ENCODE measurements at places on chromosomes 5 and 9. TPM values are rescaled to one million over a fixed set of nuclear protein-coding genes. Genes with fewer than 3 reads are reported as not detected.

GRCh38 chr9:134962973-134963364, 45.3 kb upstream of the FCN1 start:
- H3K27ac ChIP-seq: no peak overlapping the region
- no peak for DNase-seq
- H3K4me3 ChIP-seq: no peak overlapping the region
- no peaks in the 10 kb centered on the region for H3K36me3 ChIP-seq
- H3K4me1 ChIP-seq: peaks cover 3% of the 10 kb centered on the region

DNA sequence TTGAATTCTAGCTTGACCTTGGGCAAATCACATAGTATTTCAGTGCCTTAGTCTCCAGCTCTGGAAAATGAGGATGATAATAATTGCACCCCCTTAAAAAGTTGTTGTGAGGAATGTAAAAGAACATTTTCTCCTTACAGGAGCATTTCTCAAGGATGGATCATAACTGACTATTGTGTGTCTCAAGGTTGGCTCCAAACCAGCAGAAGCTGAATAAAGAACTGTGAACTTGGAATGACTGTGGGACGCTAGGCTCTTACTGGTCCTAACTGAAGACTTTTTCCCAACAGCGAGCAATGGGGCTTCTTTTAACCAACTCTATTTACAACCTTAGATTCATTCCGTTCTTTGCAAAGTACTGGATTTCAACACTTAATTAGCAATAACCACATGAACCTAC, 26.2 kb upstream of the GLRX start:
- peak; percentile 41 for DNase-seq
- no peak overlapping the region for H3K4me3 ChIP-seq
- no peak overlapping the region for H3K27ac ChIP-seq
- H3K4me1 ChIP-seq: no peaks in the 10 kb centered on the region
- H3K36me3 ChIP-seq: no peaks in the 10 kb centered on the region
- no peaks in the 10 kb centered on the region for H3K27me3 ChIP-seq

The FOXD4L6 gene
- not detected for total RNA-seq

DNA sequence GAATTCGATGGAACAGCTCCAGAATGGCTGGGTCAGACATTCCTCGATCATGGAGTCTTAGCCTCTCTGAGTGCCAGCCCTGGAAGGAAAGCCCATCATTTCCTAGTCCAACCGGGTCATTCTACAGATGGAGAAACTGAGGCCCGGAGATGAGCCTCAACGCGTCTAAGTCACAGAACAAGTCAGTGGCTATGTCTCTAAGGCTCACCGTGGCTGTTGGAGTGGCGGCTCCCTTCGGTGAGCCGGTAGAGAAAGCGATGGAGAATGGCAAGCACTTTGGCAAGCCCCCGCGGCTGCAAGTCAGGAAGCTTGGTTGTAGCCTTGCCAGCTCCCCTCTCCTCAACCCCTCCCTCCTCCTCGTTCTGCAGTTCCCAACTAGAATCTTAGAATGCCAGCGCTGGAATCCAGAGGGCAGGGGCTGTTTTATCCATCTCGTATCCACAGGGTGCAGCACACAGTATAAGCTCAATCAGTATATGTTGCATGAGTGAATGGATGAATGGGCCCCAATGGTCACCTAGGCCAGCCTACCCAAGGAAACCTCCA, 438 bp upstream of the ARSI start:
- H3K4me1 ChIP-seq: peaks cover 7% of the 10 kb centered on the region
- H3K27me3 ChIP-seq: peaks cover 12% of the 10 kb centered on the region
- H3K4me3 ChIP-seq: no peak overlapping the region
- H3K36me3 ChIP-seq: no peaks in the 10 kb centered on the region
- peak; percentile 62 for DNase-seq

- H3K36me3 ChIP-seq: no peaks in the 10 kb centered on the region
- H3K27me3 ChIP-seq: no peaks in the 10 kb centered on the region
These were observed 495.8 kb downstream of the CHSY3 start for GRCh38 chr5:130400091-130400490.

GRCh38 chr5:127969002-127969401, 114.6 kb upstream of the SLC12A2 start:
- no peaks in the 10 kb centered on the region for H3K27me3 ChIP-seq
- H3K27ac ChIP-seq: no peak overlapping the region
- no peaks in the 10 kb centered on the region for H3K36me3 ChIP-seq
- peaks cover 16% of the 10 kb centered on the region for H3K4me1 ChIP-seq
- DNase-seq: no peak

The SEPTIN8 gene
- total RNA-seq: 41.0 TPM

DNA sequence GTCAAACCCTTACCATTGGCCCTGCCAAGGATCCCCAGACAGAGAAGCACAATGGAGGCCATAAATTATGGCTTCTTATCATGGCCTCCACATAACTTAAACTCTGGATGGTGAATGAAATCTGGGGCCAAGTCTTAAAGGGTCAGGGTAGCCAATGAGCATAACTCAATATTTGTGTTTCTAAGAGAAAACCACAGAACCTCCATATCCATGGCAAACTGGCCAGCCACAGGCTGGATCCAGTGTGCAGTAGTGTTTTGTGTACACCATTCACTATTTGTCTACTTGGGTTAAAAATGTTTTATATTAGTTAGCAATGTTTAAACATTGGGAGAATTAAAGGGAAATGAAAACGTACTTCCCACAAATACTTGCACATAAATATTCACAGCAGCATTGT, 60.8 kb downstream of the CDO1 start:
- H3K4me1 ChIP-seq: no peaks in the 10 kb centered on the region
- H3K27ac ChIP-seq: no peak overlapping the region
- DNase-seq: no peak
- no peaks in the 10 kb centered on the region for H3K27me3 ChIP-seq
- no peak overlapping the region for H3K4me3 ChIP-seq

The MCCC2 gene
- total RNA-seq: 59.9 TPM

DNA sequence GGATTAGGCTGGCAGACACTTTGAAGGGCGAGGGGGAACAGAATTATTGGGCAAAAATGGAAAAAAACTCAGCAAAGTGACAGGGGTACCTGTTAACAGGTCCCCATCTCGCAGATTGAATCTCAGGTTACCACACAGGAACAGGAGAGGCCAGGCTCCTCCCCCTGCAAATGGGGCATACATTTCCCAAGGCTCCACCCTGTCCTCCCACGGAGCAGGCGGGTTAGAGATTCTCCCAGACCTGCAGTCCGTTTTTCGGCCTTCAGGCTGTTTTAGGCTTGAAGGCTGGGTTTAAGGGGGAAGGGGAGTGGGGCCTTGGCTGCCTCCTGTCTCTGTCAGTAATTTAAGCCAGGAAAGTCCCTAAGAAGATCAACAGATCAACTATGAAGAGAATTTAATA, 42.7 kb downstream of the LRRC70 start:
- no peaks in the 10 kb centered on the region for H3K27me3 ChIP-seq
- H3K36me3 ChIP-seq: no peaks in the 10 kb centered on the region
- peaks cover 8% of the 10 kb centered on the region for H3K4me1 ChIP-seq
- no peak overlapping the region for H3K4me3 ChIP-seq
- DNase-seq: no peak

- H3K27ac ChIP-seq: no peak overlapping the region
- no peaks in the 10 kb centered on the region for H3K27me3 ChIP-seq
- H3K4me3 ChIP-seq: no peak overlapping the region
- peak; percentile 47 for DNase-seq
- H3K36me3 ChIP-seq: no peaks in the 10 kb centered on the region
These were observed 9.3 kb upstream of the TNC start for GRCh38 chr9:115127191-115127817.

DNA sequence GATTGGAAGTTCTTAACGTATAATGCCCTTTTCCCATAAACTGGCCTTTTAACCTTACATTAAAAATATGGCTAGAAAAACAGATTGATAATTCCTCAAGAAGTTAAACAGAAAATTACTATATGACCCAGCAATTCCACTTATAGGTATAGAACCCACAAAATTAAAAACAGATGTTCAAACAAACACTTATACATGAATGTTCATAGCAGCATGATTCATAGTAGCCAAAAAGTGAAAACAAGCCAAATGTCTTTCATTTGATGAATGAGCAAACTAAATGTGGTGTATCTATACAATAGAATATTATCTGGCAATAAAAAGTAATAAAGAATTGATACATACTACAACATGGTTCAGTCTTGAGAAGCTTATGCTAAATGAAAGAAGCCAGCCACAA, 35.5 kb downstream of the POU5F2 start:
- H3K27ac ChIP-seq: no peak overlapping the region
- no peaks in the 10 kb centered on the region for H3K36me3 ChIP-seq
- H3K27me3 ChIP-seq: no peaks in the 10 kb centered on the region
- DNase-seq: no peak
- no peak overlapping the region for H3K4me3 ChIP-seq

GRCh38 chr9:133754187-133754586, 16.0 kb upstream of the SARDH start:
- H3K27me3 ChIP-seq: no peaks in the 10 kb centered on the region
- no peak for DNase-seq
- no peaks in the 10 kb centered on the region for H3K4me1 ChIP-seq
- H3K36me3 ChIP-seq: no peaks in the 10 kb centered on the region

The N4BP3 gene
- total RNA-seq: 13.7 TPM

DNA sequence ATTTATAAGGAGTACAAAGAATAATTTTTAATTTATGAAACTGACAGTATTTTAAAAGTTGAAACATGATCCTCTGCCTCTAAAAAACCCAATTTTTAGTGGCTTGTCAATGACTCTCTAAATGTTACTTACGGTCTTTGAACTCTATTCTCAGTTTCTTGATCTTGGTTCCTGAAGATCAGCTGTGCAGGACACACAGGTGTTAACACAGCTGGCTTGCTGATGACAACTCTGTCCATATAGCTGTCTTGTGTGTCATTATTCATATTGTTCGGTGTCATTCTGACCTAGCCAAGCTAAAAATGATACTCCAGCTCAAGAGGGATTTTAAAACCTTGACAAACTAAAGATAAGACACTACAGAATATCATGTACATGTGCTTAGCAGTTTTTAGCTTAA, 314.5 kb downstream of the CCDC171 start:
- no peaks in the 10 kb centered on the region for H3K36me3 ChIP-seq
- H3K4me3 ChIP-seq: no peak overlapping the region
- DNase-seq: no peak
- H3K4me1 ChIP-seq: no peaks in the 10 kb centered on the region
- H3K27ac ChIP-seq: no peak overlapping the region
